ENCODE measurements at places on chromosomes 6 and 20.

- DNase-seq: no peak
These were observed 61.0 kb upstream of the GCM1 start for GRCh38 chr6:53209681-53210080.

DNA sequence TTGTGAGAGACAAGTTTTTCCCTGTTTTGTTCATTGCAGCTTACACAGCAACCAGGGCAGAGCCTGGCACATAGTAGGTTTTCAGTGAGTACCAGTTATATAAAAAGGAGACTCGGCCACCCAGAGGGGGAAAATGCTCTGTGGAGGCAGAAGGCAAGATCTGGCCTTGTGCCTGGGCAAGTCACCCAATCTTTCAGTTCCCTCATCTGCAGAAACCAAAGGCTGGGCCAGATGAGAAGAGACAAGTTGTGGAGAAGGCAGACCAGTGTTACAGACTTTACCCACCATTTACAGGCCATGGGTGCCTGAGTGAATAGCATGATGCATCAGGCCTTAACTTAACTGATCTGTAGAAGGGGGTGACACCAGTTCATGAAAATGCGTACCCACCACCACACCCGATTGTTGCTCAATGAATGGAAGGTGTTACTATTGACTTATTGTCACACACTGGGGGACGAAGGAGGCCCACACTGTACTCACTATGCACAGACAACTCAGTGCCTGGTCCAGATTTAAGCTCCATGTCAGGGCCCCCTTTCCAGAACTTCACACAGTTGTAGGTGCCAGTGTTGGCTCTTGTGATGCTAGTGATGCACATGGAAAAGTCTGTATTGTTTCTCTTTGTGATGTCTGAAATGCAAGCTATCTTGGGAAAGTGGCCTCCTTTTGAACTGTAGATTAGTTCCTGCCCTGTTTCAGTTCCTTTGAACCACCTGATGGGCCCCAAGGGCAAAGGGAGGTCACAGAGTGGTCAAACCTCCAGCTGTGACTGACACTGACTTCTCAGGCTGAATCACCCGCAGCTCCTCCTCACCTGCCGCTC lies 64.3 kb upstream of the SIRPG start:
- DNase-seq: no peak

DNA sequence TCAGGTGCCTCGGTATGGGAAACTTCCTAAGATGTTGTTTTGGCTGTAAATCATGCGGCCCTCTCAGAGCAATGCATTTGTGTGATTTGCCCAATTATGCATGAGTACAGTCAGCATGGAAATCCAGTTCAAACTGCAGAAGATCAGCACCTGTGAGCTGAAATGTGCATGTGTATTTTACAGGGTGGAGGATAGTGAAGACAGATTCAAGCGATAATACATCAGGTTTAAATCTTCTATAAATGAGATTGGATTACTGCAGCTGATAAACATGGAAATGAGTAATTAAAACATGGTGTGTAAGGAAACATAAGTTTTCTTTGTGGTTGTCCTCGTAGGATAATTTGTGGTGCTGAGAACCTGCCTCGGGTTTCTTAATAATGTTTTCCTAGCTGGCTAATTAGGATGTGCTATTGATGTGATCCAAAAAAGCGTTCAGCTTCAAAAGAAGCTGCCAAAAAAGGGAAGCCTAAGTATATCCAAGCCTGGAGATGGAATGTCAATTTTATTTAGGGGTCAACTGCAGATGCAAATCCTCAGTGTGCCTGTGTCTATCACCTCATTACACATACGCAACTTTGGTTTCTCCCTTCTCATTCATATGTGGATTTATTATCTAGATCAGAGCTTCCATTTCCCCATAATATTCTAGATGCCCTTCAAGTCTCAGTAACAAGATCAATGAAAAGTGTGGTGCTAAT lies 117.1 kb upstream of the CCDC28A start:
- no peak for DNase-seq

DNA sequence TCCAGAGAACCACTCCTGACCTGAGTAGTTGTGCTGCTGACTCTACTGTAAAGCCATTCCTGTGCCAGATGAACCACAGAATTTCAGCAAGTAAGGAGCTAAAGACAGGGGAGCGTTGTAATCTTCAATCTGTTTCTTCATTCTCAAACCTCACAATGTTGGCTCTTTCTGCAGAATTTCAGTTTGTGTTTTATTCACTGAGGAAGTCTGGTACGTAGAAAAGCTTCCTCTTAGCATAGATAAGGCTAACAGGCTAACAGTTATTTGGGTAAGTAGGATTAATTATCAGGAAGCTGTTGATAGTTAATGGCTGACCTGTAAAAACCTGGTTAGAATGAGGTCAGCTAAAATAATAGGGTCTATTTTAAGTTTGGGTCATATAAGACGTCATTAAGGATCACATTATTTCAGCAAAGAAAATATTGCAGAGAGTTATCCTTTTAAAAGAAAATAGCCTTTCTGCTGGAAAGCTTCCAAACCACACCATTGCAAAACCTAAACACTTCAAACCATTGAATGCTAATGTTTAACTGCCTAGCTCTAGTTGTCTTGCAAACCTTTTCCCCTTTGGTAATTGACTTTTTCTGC lies 14.1 kb upstream of the TENT5A start:
- no peak for DNase-seq

DNA sequence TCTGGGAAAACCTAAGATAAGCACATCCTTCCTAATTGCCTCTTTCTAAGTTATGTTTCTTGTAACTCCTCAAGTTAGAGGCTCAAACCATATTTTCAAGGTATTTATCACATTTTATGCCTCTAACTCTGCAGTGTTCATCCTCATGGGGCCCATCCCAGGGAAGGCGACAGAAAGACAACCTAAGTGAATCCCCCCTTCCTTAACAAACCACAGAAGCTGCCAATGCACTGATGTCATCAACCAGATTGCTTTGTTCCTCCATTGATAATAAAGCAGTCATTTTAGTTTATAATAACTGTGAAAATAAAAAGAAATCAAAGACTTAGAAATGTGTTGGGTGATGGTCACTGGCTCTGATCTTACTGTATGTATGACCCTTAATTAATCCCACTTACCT lies 119.5 kb upstream of the TCF21 start:
- no peak for DNase-seq

DNA sequence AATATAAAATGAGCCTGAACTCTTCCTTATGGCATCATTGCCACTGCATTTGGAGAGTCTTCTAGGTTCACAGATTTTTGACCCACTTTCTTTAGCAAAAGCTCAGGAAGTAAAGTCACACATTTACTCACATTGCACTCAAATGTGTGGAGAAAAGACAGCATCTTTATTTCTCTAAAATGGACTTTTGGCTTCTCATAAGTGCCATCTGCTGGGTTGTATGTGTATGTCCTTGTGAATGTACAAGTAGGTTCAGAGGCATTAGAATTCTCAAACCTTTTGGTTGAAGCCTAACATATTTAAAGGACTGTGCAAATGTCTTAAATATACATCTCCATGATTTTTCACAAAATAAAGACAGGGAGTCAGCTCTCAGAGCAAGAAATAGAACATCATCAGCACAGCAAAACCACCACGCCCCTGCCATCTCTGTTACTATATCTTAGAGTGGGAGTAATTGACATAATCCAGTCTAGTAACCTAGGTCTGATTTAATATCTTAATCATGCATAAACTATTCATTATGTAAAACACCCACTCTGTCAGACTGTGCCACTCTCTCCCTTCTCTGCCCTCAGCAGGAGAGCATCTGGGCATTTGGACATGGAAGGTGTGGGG lies 42.2 kb upstream of the SPTLC3 start:
- DNase-seq: no peak

DNA sequence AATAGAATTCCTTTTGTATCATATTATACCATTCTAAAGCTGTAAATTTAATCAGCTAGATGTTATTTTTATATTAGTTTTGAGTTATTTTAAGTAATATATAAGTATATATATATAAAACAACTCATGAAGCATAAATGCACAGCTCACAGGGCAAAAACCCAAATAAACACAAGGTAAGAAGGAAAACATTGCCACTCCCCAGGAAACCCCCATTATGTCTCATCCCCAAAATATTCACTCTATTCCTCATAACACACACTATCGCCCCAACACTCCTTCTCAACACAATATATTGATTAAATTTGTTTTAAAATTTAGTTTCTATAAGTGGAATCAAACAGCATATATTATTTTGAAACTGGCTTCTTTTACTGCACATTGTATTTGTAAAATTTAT lies 98.6 kb upstream of the FAM83B start:
- no peak for DNase-seq

GRCh38 chr20:10636326-10636818 lies 37.4 kb downstream of the JAG1 start:
- DNase-seq: peak; percentile 68

DNA sequence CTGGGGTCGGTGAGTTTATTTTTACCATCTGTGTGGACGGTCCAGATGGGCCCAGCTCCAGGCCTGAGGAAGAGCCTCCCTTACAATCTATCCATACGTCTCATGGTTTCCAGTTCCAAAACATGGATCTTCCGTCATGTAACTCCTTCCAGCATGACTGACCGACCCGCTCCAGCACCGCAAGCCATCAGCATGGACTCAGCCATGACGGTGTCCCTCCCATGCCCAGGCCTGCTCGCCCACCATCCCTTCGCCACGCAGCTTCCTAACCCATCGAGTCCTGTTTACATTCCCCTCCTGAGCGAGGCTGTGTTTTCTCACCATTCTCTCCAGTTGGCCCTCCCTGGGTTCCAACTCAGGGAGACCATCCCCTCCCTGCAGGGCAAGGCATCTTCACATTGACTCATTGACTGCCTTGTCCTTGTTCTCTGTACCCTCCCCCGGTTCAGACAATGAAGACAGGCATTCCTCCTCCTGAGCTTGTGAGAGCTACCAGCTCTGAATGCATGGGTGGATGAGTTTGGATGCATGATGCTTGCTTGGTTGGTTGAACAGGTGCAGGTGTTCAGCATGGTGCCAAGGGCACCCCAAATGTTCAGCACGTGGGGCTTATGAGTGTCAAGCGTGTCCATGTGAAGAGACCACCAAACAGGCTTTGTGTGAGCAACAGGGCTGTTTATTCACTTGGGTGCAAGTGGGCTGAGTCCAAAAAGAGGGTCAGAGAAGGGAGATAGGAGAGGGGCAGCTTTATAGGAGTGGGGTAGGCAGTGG lies 235.8 kb downstream of the SMOC2 start:
- DNase-seq: no peak

DNA sequence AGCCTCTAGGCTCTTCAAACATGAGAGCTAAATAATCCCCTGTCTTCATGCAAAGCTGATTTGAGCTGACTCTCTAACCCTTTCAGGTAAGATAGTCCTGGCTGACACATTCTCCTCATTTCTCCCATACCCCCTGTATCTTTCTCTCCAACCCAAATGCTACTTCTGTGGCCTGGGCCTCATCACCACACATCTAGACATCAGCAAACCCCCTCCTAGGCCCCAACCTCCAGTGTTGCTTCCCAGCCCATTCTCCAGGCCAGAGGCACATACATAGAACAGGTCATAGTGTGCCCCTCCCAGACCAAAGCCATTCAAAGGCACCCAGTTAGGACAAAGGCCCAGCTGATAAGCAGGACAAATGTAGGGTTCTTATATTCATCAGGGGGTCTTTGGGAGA lies 84.9 kb downstream of the ANKRD60 start:
- DNase-seq: peak; percentile 31

GRCh38 chr6:134928151-134928900 lies 21.6 kb downstream of the ALDH8A1 start:
- no peak for DNase-seq

GRCh38 chr6:165274611-165275010 lies 34.8 kb downstream of the C6orf118 start:
- no peak for DNase-seq

- DNase-seq: no peak
These were observed 15.1 kb downstream of the SOX4 start for GRCh38 chr6:21608601-21609000.

GRCh38 chr6:107495196-107495643 lies 5.3 kb downstream of the SOBP start:
- DNase-seq: peak; percentile 69

DNA sequence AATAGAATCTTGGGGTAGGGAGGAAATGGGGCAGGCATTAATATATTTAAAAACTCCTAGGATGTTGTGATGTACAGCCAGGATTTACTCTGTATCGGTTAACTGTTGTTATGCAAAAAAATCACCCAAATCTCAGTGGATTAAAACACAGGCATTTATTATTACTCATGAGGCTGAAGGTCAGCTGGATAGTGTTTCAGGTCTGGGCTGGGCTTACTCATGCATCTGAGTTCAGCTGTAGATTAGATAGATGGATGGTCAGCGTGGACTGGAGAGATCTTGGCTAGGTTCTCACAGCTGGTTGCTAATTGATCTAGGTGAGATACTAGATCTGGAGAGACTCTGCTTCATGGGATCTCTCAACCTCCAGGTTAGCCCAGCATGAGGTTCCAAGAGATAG lies 131.4 kb downstream of the BTBD3 start:
- no peak for DNase-seq

DNA sequence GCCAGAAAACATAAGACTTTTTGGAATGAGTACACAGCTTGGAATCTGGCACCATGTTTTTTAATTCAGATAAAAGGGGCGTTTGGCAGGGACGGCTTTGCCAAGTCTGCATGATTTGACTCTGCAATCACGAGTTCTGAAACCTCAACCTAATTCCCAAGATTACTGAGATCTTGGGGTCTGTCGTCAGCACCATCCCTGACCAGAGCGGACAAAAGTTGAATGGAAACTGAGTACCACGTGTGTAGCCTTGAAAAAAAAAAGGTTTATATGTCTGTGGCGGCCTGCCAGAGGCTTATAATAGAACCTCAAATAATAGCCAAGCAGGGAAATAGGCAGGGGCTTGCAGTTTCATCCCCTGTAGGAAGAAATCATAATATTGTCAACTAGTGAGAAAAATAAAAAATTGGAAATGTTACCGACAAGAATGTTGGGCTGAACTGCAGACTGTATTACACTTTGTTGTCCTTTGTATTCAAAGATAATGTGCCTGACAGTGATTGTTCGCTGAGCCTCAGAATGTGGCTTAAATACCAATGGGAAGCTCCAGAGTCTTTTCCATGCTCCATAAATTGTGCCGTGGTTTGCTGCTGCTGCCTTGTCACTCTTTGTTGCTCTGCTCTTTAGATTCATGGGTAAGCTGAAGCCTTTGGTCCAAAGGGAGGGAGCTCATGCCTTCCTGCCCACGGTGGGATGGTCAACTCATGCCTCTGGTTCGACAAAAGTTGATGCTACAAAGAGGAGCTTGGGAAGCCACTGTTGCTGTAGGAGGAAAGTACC lies 118.8 kb upstream of the ARID1B start:
- no peak for DNase-seq

GRCh38 chr20:18971121-18971520 lies 157.5 kb downstream of the SCP2D1 start:
- no peak for DNase-seq

All from left forelimb (tissue), 1 donor.